Activated gamma-delta T cell treated with Interleukin-2 at 50 U/mL for 16 hours (primary cell): ENCODE measurements at places on chromosomes 2 and 18.

- no peak for DNase-seq
Measured at GRCh38 chr2:64655018-64655664, 1.4 kb upstream of the SERTAD2 start.

DNA sequence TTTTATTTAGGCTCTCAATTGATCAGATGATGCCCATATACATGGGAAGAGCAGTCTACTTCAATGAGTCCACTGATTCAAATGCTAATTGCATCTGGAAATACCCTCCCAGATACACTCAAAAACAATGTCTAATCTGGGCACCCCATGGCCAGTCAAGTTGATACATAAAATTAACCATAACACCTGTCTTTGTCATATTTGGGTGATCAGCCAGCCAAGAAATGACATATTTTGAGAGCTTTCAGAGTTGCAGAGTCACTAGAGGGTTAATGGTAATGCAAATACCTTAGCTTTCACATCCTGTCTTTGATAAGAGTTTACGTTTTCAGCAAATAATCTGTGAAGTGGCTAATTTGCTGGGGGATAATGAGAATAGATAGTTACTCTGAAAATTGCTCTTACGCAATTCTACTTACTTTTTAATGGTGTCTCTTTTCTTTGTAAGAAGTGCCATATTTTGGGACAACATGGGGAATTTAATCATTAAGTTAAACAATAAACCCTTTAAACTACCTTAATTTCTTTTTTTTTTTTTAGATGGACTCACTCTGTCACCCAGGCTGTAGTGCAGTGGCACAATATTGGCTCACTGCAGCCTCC is 49.1 kb downstream of the CCDC195 start:
- no peak for DNase-seq

DNA sequence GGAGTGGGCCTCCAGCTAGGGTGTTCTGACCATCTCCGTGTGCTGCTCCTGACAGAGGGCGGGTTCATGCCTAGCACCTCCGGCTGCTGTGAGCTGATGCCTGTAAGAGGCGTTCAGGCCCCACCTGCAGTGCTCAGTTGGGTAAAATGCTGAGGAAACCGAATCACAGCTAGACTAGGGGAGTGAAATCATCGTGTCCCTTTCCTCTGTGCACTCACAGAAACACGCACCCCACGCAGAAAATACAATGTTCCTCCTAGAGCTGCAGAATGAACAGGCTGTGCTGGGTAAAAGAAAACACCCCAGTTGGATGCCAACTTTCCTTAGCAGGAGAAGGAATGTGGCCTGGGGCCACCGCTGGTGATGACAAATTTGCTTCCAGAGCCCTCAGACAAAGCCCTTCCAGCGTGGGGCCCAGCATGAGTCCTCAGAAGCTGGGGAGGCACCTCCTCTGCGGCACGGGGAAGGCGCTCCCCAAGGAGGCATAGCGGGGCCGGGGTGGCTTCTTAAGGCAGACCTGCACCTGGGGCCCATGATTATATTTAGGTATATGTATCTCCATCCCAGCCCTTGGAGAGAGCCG is 16.3 kb upstream of the ARHGEF4 start:
- DNase-seq: no peak

GRCh38 chr2:127164761-127165538 is 55.1 kb downstream of the CYP27C1 start:
- no peak for DNase-seq

- DNase-seq: no peak
Measured at GRCh38 chr2:69482471-69482870, 45.2 kb upstream of the NFU1 start.

DNA sequence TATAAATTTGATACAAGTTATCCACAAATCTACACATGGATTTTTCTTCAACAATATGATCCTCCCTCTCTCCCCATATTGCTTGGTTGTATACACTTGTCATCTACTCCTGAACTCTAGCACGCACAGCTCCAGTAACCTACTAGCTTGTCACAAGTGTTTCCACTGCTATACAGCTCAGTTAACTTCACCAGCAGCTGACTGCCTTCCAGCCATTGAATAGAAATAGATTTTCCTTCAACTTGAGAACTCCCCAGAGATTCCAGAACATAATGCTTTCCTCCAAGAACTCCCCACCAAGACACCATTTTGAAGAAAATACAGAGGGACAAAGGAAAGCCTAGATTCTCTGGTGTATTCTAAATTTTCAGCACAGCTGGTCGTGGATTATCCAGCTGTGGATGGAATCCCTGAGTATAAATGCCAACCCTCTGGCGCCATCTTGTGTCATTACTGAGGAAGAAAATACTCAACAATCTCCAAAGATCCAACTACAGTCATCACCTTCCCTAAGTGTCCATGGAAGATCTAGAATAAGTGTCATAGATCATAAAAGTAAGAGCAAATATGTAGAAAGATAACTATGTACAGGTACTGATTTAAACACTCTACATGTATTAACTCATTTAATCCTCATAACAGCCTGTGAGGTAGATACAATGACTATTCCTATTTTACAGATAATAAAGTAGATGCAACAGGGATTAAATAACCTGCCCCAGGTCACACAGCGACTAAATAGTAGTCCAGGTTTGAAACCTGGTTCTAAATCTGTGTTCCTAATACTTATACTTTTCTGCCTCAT is 156.7 kb downstream of the ARHGAP28 start:
- DNase-seq: no peak

- no peak for DNase-seq
Measured at GRCh38 chr2:237315170-237315828, 98.7 kb downstream of the COL6A3 start.

DNA sequence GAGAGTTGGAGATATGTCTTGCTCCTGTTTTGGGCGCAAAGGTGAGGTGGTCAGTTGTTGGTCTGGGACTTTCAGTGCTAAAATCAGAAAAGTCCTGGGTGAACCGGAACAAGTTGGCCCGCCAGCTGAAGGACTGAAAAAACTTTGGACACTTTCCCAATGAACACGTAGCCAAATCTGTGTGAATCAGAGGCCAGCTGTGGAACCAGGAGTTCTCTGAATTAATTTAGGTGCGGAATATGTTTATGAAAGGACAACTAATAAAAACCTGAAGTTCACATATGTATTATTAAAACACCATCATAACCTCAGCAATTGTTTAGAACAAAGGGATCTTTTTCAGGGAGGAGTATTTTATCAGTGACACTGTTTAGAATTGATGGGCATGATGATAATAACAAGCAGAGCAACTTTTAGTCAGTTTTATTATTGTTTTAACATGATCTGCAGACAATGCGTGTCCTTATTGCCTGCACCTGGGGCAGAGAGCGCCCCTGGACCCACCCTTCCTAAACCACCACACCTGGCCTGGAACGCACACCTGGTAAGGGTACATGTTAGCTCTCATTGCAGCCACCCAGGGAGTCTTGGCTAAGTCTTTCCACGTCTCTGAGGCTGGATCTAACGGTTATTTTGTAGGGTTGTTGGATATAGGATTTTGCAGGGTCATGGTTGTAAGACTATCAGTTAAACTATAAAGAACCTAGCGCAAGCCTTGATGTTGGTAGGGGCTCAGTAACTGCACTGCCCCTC is 9.9 kb upstream of the ODC1 start:
- no peak for DNase-seq

DNA sequence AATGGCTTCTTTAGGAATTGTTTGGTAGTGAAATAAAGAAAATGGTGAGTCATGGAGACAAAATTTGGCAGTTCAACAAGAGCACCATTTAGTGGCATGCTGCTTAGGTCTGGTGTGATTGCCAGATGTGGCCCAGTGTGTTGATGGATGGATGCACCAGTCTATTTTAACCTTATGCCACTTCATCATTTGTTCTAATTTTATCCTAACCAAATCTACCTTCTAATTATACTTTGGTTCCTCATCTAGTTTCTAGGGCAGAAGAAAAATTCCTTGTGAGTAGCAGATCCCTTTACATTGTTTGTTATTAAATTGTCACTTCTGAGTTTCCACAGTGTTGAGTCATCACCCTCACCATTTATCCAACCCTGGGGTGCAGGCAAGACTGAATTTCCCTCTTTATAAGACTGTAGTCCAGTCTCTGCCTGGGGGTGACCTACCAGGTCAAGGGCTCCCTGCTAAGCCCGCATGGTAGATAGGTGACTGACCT is 32.5 kb downstream of the NABP1 start:
- no peak for DNase-seq

- no peak for DNase-seq
Measured at GRCh38 chr2:196200557-196200956, 29.2 kb upstream of the STK17B start.

GRCh38 chr2:220396287-220396686 is 768.9 kb downstream of the SLC4A3 start:
- no peak for DNase-seq

GRCh38 chr2:105417857-105418436 is 19.1 kb upstream of the FHL2 start:
- no peak for DNase-seq

DNA sequence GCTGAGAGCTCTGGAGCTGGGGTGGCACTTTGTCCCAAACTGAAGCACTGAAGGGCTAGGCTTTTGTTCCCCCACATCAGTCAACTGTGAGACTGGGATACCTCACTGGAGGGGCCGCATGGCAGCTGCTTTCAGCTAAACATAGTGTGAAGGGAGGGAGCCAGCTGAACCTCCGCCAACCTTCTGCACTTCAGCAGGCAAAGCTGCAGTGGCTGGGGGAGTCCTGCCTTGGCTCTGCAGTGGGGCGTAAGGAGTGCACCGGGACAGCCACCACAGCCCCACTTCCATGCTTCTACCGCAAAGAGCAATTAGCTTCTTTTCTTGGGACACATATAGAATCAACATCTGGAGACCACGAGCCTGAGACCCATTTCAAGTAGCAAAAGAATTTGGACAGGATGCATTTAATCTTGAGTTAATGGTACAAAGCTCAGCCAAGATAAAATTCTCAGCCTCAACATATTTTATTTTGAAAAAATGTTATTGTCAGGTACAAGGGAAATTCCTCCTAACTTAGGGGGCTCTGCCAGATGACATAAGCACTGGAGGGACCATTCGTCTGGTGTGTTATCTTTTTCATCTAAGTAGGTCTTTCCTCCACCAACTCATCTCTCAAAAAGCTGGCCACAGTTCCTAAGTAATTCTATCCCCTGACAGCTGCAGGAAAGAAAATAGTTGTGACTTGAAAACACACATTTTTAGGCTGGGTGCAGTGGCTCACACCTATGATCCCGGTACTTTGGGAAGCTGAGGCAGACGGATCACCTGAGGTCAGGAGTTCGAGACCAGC is 25.6 kb upstream of the MYCN start:
- DNase-seq: no peak

DNA sequence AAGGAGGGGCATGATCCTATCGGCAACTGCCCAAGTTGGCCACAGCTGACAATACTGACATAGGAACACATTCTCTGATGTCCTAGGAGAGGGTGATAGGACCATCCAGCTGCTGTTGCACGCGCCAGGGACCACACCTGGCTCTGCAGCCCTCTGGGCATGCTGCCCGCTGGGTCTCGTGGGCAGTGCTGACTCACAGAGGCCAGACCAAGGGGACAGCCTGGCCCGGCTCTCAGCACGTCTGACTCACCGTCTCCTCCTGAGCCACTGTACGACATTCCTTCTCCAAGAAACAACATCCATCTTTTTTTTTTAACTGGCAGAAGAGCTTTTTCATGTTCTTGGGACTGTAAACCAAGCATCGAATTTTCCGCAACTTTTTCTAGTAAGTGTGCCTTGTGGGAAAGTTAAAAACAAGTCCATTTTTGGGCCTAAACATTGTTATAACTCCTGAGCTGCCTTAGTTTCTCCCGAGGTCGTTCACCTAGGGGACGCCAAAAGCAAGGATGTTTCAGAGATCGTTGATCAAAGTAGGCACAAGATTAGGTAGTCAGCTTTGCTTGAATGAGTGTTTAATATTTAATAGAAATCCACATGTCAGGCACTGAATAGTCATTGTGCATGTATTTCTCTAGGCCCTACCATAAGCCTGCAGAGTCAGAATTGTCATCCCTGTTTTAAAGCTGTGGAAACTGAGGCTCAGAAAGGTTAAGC is 100.3 kb downstream of the TTC32 start:
- DNase-seq: no peak

DNA sequence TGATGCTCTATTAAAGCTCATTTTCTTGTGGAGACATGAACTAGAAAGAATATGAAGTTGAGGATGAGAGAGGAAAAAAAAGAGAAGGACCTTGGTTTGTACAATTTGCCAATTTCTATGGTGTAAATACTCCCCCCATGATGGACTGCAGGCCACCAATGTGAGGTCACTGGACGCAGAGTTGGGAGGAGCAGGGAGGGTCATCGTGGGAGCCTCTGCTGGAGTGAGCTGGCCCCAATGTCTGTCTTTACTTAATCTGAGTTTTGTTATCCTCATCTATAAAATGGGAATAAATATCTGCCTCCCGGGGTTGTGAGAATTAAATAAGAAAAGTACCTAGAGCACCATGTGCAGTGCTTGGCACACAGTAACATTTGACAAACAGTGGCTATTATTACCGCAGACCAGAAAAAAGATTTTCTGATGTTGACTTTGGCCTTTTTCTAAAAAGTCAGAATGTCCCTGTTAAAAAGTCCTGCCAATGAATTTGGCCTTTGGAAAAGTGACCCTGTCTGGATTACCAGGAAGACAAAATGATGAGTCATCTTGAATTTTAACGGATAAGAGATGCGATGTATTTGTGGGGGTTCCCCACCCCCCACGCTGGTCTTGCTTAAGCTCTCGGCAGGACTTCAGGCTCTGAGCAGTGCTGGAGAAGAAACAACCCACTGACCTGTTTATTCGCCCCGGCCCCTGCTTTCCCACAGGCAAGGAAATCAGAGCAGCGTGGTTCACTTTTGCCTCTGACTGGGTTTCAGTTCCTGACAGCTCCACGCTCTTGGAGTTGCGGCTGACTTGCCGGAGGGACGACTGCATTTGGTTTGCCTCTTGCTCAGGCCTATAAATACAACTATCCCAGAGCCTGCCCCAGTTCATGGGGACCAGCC is 50.3 kb upstream of the FOSL2 start:
- no peak for DNase-seq

- DNase-seq: peak; percentile 83
Measured at GRCh38 chr2:30231996-30232800, 864 bp downstream of the LBH start.

- DNase-seq: no peak
Measured at GRCh38 chr2:9146646-9147045, 60.0 kb upstream of the ASAP2 start.

DNA sequence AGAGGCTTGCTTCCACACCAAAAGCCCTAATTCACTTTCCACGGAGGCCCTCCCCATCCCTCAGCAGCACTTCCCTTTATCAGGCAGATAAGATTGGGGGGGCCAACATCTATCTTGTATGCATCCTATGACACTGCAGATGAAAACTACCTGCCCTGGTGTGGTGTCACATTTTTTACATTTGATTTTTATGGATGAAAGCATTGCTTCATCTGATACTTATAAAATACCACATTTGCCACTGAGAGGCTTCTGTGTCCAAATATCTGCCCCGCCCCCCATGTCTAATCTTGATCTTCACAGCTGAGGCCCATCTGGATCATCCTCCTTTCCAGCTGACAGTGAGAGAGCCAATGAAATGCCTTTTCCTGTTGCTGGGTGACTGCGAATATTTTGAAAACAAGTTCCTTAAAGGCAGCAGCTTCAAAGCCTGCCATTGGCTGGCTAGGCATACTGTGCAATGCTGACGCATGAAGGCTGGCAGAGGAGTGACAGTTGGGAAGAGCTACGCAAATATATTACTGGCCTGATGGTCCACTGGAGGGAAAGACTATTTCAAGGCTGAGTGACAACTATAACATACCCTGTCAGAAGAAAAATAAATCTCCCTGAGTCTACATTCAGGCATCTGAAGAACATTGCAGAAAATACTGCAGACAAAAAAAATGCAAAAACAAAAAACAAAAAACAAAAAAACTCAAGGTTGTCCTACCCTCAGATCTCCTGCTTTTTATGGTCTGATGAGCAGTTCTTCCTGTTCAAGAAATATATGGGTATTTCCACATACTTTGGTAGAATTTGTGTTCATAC is 318.7 kb downstream of the PDE11A start:
- no peak for DNase-seq

GRCh38 chr2:117858892-117859531 is 44.5 kb downstream of the DDX18 start:
- no peak for DNase-seq
